GM23338 (cell line): ENCODE measurements at places on chromosomes 2 and 18. TPM values are rescaled to one million over a fixed set of nuclear protein-coding genes. Genes with fewer than 3 reads are reported as not detected.

GRCh38 chr2:205686056-205686782 lies 3.9 kb downstream of the NRP2 start:
- H3K27ac ChIP-seq: no peak overlapping the region
- H3K27me3 ChIP-seq: peaks cover 60% of the 10 kb centered on the region
- peak overlapping the region; percentile 84 for H3K4me3 ChIP-seq
- DNase-seq: peak; percentile 42
- peaks cover 40% of the 10 kb centered on the region for H3K4me1 ChIP-seq

GRCh38 chr2:240456447-240457222 lies 21.2 kb downstream of the GPC1 start:
- peaks cover 34% of the 10 kb centered on the region for H3K4me1 ChIP-seq
- peak overlapping the region; percentile 56; the same call in 1 of the 2 replicates for H3K4me3 ChIP-seq
- H3K36me3 ChIP-seq: no peaks in the 10 kb centered on the region
- peaks cover 35% of the 10 kb centered on the region for H3K27me3 ChIP-seq
- no peak overlapping the region for H3K27ac ChIP-seq

DNA sequence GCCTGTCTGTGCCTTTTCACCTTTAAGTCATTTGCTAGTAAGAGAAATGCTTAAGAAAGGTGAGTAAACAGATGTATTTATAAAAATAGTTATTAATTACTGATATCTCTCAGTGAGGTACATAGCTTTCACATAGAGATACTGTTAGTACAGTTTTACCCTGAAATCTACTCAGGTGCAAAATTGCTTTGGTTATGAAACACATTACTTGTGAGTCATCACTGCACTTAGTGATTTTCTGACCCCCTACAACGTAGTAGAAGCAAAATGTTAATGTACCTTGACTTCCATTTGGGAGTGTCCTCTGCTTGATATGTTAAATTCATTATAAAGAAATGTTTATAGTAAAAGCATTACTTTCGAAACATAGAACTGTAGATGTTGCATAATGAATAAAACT lies 6.5 kb downstream of the GLS start:
- H3K36me3 ChIP-seq: no peaks in the 10 kb centered on the region
- no peak overlapping the region for H3K27ac ChIP-seq
- DNase-seq: no peak
- peaks cover 59% of the 10 kb centered on the region for H3K4me1 ChIP-seq
- no peaks in the 10 kb centered on the region for H3K27me3 ChIP-seq

DNA sequence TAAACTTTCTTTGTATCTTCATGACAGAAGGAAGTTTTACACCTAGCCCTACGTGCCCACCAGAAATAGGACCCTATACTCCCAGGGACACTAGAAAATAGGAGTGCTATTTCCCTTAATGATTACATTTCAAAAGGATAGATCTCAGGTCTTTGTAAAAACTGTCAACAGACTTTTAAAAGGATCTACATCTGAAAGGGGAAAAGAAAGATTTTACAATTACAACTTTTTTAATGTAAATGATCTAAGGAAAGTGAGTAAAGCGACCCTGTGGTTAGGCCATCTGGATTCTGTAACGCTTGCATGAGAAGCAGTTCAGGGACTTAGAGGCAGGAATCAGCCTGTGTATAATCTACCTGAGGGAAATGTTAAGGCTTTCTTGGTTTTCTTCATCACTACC lies 431.8 kb upstream of the MC4R start:
- peaks cover 68% of the 10 kb centered on the region for H3K27me3 ChIP-seq
- no peaks in the 10 kb centered on the region for H3K36me3 ChIP-seq
- DNase-seq: peak; percentile 88
- H3K27ac ChIP-seq: no peak overlapping the region

DNA sequence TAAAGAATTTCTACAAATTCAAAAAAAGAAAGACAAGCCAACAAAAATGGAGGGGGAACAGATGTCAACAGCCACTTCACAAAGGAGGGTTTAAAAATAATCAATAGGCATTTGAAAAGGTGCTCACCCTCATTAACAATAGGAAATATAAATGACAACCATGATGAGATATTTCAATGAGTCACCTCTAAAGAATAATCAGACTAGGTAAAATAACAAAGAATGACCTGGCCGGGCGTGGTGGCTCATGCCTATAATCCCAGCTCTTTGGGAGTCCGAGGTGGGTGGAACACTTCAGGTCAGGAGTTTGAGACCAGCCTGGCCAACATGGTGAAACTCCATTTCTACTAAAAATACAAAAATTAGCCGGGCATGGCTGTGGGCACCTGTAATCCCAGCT lies 133.6 kb downstream of the KCNE4 start:
- H3K4me1 ChIP-seq: no peaks in the 10 kb centered on the region
- DNase-seq: no peak
- no peak overlapping the region for H3K4me3 ChIP-seq
- no peaks in the 10 kb centered on the region for H3K27me3 ChIP-seq

- no peaks in the 10 kb centered on the region for H3K27me3 ChIP-seq
- no peak overlapping the region for H3K4me3 ChIP-seq
- H3K4me1 ChIP-seq: no peaks in the 10 kb centered on the region
These were observed 462.4 kb upstream of the ACVR2A start for GRCh38 chr2:147382322-147382948.

DNA sequence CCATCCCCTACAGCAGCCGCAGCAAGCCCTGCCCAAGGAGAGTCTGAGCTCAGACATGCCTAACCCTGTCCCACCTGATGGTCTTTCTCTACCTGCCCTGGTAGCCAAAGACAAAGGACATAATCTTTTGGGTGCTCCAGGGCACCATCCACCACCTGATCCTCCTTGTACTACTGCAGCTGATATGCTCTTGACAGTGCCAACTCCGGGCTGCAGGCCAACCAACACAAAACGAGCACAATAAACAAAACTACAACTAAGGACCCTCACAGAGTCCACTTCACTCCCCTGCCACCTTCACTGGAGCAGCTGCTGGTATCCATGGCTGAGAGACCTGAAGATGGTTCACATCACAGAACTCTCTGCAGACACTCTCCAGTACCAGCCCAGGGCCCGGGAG lies 106.3 kb downstream of the GRB14 start:
- no peak overlapping the region for H3K4me3 ChIP-seq
- H3K4me1 ChIP-seq: 0 out of 2 replicates have a peak, but pooled peaks cover under 1% of the 10 kb centered on the region
- 0 out of 2 replicates have a peak, but pooled peaks cover 3% of the 10 kb centered on the region for H3K36me3 ChIP-seq

- no peak overlapping the region for H3K4me3 ChIP-seq
- H3K36me3 ChIP-seq: no peaks in the 10 kb centered on the region
- H3K27ac ChIP-seq: no peak overlapping the region
- H3K4me1 ChIP-seq: 0 out of 2 replicates have a peak, but pooled peaks cover 1% of the 10 kb centered on the region
- no peaks in the 10 kb centered on the region for H3K27me3 ChIP-seq
- DNase-seq: peak; percentile 77
These were observed 7.0 kb downstream of the NCKAP5 start for GRCh38 chr2:133561045-133561852.

DNA sequence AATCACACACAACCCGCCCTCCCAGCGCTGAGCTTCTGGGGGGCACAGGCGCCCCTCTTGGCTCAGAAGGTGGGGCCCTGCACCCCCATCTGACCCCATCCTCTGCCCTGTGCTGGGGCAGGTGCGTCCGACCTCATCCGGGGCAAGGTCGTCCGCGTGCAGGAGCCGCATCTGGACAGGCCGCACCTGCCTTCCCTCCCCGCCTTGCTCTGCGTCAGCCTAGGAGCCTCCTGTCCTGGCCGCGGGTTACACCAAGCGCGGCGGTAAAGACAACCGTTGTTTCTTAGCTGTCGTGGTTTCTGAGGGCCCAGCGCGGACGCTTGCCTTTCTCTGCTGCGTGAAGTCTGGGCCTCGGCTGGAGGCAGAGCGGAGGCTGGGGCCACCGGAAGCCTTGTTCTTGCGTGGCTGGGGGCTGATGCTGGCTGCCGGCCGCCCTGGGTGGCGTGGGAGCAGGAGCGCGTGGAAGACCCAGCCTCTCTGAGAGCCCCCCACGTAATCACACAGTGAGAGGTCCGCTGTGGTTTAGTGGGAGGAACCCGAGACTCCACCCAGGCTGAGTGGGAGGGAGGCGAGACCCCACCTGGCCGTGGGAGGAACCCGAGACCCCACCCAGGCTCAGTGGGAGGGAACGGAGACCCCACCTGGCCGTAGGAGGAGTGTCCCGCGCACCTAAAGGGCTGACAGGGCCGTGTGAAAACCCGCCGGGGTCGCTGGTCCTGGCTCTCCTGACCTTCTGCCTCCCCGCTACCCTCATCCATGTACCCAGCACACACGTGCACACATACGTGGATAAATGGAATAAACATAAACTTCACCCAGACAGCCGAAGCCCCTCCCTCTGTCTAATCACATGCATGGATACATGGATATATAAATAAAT lies 51.8 kb downstream of the KCNG2 start:
- no peak overlapping the region for H3K27ac ChIP-seq
- H3K36me3 ChIP-seq: no peaks in the 10 kb centered on the region
- no peak overlapping the region for H3K4me3 ChIP-seq

Gene HK2
- 54.7 and 56.0 TPM in 2 replicates for total RNA-seq

DNA sequence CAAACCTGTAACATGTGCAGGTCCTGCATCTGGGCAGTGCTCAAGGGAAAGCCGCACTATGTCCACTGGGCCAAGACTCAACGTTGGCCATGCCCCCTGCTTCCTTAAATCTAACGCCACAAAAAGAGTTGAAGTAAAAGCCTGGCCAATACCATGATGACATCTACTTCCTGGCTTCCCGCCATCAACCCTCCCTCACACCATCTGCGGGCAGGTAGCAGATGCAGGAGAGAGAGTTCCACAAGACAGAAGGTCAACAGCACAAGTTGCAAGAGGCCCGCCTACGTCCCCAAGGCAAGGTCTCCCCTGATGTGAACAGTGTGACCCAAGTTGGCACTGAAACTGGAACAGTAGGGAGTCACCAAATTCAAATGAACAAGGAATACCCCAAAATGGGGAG lies 48.4 kb downstream of the ABCG8 start:
- H3K4me3 ChIP-seq: no peak overlapping the region
- no peaks in the 10 kb centered on the region for H3K4me1 ChIP-seq
- H3K27me3 ChIP-seq: no peaks in the 10 kb centered on the region
- peaks cover 46% of the 10 kb centered on the region for H3K36me3 ChIP-seq
- no peak for DNase-seq
- H3K27ac ChIP-seq: no peak overlapping the region

Gene FSIP2
- 2.9 and 3.8 TPM in 2 replicates for total RNA-seq

Gene RFX8
- total RNA-seq: 0.19 and 1.5 TPM in 2 replicates

- H3K27ac ChIP-seq: no peak overlapping the region
- no peak overlapping the region for H3K4me3 ChIP-seq
- no peak for DNase-seq
These were observed 185.8 kb downstream of the NRP2 start for GRCh38 chr2:205868053-205868452.

GRCh38 chr2:3604207-3604877 lies 9.4 kb downstream of the COLEC11 start:
- H3K27ac ChIP-seq: no peak overlapping the region
- no peaks in the 10 kb centered on the region for H3K27me3 ChIP-seq
- no peak for DNase-seq
- H3K4me1 ChIP-seq: no peaks in the 10 kb centered on the region
- H3K4me3 ChIP-seq: no peak overlapping the region
- H3K36me3 ChIP-seq: no peaks in the 10 kb centered on the region

DNA sequence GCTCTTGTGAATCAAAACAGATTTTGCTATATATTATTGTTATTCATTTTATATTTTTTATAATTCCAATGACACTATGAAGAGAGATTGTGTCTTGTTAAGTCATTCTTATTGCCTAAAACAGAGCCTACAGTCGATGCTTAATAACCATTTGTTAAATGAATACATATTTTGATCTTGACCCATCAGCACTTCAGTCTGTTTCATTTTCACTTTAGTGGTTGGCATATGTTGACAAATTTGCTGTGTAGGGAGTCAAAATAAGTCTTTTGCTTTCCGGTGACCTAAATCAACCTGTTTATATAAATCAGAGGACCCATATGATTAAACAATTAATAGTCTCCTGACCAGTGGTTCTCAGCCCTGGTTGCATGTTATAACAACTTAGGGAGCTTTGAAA lies 97.1 kb downstream of the TXNL1 start:
- peaks cover 6% of the 10 kb centered on the region; the same call in 1 of the 2 replicates for H3K4me1 ChIP-seq
- no peaks in the 10 kb centered on the region for H3K36me3 ChIP-seq
- H3K4me3 ChIP-seq: no peak overlapping the region
- H3K27ac ChIP-seq: no peak overlapping the region
- DNase-seq: no peak

Gene TMEM237
- total RNA-seq: 42.0 and 57.7 TPM in 2 replicates

DNA sequence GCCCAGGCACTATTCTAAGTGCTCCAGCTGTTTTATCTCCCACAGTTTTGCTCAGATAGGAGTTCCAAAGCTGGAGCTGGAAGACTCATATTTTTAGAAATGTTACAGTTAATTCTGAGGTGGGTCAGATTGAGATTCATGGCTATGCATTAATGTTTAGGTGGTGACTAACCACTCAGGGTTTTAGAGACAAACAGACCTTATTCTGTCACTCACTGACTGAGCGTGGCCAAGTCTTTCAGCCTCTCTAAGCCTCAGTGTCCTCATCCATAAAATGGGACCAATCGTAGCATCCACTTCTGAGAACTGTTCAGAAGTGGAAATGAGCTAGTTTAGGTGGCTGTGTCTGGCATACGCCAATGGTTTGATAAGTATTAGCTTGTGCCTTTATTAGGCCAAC lies 4.3 kb upstream of the CASP8 start:
- H3K36me3 ChIP-seq: no peaks in the 10 kb centered on the region
- no peak overlapping the region for H3K4me3 ChIP-seq
- no peaks in the 10 kb centered on the region for H3K27me3 ChIP-seq
- peaks cover 23% of the 10 kb centered on the region for H3K4me1 ChIP-seq
- no peak for DNase-seq

- peaks cover 1% of the 10 kb centered on the region; the same call in 1 of the 2 replicates for H3K27me3 ChIP-seq
- DNase-seq: no peak
- no peak overlapping the region for H3K4me3 ChIP-seq
- no peak overlapping the region for H3K27ac ChIP-seq
These were observed 18.9 kb upstream of the FAHD2A start for GRCh38 chr2:95383635-95384027.

Gene GULP1
- total RNA-seq: 181 and 200 TPM in 2 replicates

DNA sequence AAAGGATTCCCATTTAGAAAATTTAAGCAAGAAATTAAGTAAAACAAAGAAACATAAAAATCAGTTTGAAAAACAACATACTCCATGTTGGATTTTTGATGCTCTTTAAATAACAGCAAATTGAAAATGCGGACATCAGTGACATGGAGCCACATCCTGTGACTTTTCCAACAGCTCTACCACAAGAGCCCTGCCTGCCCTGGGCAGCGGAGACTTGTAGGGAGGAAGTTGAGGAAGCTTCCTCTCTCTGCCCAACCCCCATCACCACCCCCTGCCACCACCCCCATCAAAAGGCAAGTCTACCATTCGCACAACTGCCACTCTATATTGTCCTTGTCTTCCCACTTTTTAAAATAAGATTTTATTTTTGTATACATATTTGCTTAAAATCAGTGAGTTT lies 32.8 kb upstream of the DAPL1 start:
- H3K27ac ChIP-seq: no peak overlapping the region
- H3K36me3 ChIP-seq: no peaks in the 10 kb centered on the region
- H3K4me1 ChIP-seq: no peaks in the 10 kb centered on the region
- no peak overlapping the region for H3K4me3 ChIP-seq
- no peaks in the 10 kb centered on the region for H3K27me3 ChIP-seq

DNA sequence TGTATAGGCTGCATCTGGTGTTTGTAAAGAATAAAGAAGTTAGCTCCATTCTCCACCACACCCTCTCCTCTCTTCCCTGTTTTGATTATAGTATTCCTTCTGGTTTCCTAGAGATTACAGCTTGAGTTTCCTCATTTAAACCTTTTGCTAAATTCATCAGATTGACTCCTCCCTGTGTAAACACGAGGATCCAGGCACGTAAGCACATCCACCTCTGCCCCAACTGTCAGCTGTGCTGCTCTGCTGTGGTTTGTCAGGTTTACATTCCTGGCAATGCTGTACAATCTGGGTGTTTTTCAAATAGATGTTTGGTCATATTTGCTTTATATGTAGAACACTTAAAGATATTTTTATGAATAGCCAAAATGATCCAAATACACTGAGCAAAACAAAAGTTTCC lies 302.8 kb downstream of the PTGR3 start:
- H3K36me3 ChIP-seq: no peaks in the 10 kb centered on the region
- no peaks in the 10 kb centered on the region for H3K4me1 ChIP-seq
- H3K4me3 ChIP-seq: no peak overlapping the region
- H3K27ac ChIP-seq: no peak overlapping the region
- no peak for DNase-seq
- no peaks in the 10 kb centered on the region for H3K27me3 ChIP-seq
